OCI-M1 (cell line): ENCODE measurements at places on chromosomes 5 and 9.

- DNase-seq = no peak
These were observed 166.7 kb downstream of the SAXO1 start for GRCh38 chr9:18866121-18866831.

- DNase-seq = no peak
These were observed 334.0 kb downstream of the PSAT1 start for GRCh38 chr9:78630966-78631365.

- no peak for DNase-seq
These were observed 88.1 kb upstream of the RETREG1 start for GRCh38 chr5:16704945-16705344.

DNA sequence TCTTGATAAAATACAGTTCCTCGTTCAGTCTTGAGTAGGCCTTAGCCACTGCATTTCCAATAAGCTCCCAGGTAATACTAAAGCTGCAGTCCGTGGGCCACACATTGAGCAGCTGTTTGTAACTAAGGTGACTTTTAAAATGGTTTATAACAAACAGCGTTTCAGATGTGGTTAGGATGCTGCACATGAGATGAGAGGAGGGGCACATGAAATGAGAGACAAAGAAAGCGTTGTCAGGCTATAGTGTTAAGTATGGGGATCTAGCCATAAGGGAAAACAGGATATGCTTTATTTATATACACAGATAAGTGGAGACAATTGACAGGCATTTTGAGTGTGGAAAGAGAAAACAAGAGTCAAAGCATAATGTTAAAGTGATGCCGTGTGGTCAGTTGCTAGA is 89.9 kb downstream of the PAM start:
- no peak for DNase-seq

- no peak for DNase-seq
These were observed 364.4 kb downstream of the GADD45G start for GRCh38 chr9:89969156-89969675.

- no peak for DNase-seq
These were observed 839 bp downstream of the KCNV2 start for GRCh38 chr9:2718001-2718697.

- DNase-seq = no peak
These were observed 10.1 kb upstream of the RNF183 start for GRCh38 chr9:113313261-113313660.

- peak; percentile 15 for DNase-seq
These were observed 284.2 kb downstream of the NR3C1 start for GRCh38 chr5:143119291-143119769.

DNA sequence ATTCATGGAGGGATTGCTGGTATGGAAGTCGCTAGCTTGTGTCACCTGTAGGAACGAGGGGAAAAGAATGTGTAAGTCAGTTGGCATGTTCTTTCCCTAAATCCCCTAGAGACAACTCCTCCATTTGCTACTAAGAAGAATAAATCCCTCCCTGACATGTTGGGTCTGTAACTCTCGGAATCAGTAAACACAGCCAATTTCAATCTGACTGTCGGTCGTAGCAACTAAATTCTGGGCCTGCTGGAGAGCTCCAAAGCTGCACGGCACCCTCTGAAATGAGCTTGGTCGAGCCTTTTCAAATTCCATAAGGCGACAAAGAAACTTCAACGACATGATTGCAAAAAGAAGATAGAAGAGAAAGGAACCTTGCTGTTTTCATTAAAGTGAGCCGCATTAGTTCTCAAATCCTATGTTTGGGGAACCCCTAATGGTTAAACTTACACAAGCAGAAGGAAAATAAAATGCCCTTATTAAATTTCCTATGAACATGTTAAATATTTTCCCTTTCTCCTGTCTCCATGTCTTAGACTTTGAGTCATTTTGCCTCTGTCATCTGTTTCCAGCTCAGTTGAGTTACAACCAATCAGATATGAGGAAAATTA is 735.8 kb upstream of the WWC1 start:
- DNase-seq = no peak

DNA sequence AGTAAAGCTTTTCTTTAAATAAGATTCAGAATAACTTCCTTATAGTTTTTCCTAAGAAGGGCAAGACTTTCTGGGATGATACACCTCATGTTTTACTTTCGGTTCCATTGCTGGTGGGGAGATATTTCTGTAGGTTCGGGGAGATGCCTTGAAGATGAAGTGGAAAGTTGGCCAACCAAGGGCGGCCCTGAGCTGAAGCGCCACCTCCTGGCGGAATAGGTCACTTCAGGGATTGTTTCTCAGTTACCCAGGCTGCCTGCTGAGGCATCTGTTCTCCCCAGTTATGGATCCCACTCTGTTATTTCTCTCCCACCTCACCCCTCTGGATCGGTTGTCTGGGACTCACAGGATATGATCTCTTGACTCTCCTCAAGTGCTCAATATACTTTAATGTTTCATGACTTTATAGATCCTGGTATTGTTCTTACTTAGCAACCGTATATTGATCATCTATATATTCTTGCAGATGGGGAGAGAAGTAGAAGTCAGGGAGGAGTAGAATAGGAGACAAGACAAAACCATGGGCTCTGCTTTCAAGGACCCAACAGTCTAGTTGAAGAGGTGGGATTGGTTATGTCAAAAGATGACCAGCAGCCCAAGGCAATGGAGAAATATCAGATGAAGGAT is 23.4 kb downstream of the MEGF10 start:
- DNase-seq = peak; percentile 44

DNA sequence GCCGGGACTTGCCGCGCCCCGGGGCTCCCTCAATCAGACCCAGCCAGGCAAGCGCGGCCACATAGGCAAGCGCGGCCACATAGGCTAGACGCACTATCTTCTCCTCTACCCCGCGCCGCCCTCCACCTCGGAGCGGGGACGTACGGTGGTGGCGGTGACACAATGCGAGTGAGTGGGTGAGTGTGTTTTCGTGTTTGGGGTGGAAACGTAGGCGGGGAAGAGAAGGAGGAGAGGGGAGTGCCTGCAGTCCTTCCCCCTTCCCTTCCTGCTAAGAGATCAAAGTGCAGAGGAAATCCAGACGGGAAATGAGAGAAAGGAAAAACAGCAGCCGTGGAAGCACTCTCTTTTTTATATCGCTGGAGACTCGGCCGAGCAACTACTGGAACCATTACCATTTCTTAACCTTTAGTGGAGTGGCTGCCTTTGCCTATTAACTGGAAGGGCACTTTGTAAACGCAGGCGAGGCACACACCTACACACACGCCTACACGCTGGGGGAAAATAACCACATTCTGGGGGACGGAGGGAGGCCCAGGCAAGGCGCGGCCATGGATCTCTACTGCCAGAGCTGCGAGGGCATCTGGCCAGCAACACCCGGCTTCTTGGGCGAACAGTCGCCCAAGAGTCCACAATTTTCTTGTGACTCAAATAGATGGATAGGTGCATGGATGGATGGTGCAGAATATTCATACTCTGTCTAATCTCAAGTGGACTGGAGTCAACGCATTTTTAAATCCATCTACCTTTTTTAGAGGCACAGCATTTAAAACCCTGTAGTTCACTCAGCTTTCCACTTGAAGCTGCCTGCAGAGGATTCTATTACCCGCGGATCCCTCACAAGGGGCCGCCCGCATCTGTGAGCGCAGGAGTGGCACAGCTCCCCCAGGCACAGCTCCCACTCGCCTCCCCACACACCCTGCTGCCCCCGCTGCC is 2.1 kb downstream of the EDIL3 start:
- peak; percentile 76 for DNase-seq

GRCh38 chr5:69231851-69232250 is 2.8 kb upstream of the CDK7 start:
- no peak for DNase-seq

DNA sequence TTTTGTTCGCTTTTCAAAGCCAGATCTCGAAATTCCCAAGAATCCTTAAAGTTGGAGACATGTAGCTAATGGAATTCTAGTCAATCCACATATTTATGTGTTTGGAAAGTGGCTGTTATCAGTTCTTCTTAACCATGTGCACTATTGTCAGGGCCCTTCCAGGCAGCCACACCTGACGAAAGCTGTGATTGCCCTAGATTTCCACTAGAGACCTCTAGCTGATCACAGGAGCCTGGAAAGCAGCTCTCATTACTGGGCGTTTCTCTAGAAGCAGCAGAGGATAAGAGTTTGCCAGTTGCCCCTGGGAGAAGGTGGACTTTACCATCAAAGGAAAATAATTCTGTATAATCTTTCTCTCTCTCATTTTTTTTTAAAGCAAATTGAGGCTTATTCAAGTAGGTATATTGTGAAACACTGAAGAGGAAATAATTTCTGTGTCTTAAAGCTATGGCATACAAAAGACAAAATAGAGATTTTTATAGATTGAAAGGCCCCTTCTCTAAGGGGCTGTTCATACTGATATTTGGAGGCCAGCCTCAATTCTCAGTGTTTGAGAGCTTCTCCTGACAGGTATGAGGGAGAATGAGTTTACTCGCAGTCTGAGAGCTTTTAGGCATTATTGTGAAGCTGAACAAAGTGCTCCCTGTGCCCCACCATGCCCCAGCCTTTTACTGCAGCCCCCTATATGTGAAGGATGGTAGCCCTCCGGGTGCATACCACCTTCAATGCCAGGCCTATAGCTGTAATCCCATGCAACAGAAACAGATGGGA is 405.4 kb upstream of the ACTBL2 start:
- DNase-seq = peak; percentile 80

DNA sequence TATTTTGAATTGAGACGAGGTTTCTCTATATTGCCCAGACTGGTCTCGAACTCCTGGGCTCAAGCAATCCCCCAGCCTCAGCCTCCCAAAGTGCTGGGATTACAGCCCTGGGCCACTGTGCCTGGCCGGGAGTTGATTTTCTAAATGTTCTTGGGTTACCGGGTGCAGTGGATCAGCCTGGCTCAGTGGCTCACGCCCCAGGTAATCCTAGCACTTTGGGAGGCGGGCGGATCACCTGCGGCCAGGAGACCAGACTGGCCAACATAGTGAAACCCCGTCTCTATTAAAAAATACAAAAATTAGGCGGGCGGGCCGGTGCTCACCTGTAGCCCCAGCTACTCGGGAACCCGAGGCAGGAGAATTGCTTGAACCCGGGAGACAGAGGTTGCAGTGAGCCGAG is 106.9 kb upstream of the LARP1 start:
- no peak for DNase-seq

DNA sequence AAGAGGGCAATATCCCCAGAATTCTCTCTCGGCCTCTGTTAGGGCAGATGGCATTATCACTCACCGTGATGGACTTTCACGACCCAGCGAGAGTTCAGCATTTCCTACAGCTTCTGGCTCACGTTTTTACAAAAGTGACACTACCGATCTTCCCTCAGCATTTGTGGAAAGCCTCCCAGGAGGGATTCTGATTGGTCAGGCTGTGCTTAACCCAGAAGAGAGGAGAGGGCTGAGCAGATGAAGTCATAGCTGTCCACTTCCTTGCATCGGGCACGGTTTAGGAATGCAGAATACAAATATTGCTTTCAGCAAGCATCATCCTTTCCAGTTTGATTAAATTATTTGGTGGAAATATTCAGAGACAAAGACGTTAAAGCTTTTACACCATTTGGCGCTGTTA is 277.4 kb upstream of the MSX2 start:
- DNase-seq = no peak

DNA sequence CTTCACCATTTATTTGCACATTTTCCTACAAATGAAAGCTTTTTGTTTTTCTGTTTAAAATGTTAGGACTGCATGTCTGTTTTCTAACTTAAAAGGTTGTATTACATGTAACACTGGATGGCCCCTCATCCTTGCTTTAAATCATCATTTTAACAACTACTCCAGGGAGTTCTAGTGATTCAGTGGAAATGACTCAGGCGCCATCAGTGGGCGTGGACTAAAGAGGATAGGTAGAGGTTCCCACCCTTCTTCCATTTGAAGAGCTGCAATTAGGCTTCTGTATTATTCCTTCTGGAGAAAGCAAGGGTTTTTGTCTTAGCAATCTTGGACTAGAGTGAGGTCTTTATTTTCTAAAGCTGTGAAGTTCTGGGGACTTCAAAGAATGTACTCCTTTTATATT is 213.7 kb downstream of the TMEM38B start:
- no peak for DNase-seq

DNA sequence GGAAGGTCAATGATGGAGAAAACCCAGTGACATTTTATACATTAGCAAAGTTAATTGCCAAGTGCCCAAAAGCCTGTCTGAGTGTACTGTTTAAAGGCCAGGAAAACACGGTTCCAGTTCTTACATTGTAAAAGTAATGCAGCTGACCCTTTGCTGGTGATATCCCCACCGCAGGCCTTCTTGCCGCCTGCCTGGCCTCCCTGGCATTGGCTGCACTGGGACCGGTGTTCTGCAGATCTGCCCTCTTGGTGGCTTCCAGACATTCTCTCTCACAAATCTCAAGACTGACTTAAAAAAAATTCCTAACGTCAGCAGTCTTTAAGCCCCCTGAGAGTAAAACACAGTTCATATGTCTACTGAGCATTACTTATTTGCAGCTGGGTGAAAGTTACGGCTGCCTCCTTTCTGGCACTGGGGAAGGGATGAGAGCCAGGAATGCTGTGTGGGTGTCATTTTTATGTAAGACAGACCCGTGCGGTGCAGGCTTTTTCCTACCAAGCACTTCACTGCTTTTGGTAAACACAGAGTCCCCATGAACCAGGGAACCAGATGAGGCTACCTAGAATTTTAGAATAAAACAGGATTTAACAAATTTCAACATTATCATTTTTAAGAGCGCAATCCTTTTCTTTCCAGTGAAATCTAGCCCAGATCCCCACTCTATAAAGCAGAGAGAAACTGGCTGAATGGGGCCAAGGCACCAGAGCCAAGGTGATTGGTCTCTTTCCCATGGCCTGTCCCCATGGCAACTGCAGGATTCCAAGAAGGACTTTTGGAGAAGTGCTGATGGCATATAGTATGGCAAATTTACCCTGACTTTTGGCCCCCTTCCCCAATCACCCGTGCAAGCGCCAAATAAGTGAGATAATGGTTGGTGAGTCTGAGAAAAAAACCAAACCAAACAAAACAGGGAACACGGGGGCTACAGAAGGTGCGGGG is 80.8 kb downstream of the LMNB1 start:
- no peak for DNase-seq

GRCh38 chr5:158434749-158435148 is 575.8 kb upstream of the CLINT1 start:
- no peak for DNase-seq

GRCh38 chr5:159263569-159263905 is 447 bp downstream of the UBLCP1 start:
- no peak for DNase-seq

GRCh38 chr5:172004824-172005237 is 1.6 kb downstream of the FBXW11 start:
- DNase-seq = peak; percentile 55

DNA sequence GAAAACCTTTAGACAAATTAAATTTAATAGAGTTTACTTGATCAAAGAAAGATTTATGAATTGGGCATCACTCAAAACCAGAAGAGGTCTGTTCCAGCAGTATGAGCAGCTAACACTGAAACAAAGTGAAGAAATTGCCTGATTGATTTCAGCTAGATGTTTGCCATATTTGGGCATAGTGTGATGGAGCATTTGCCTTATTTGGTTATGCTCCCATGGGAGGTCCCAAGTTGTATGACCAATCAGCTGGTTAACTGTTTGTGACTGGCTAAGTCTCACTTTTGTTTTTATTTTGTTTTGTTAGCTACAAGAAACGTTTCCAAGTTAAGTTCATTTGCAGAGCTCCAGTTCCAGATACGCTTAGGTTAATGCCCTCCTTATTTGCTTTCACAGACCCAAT is 53.3 kb upstream of the LMNB1 start:
- no peak for DNase-seq
